ENCODE measurements at places on chromosomes 1 and 21. TPM values are rescaled to one million over a fixed set of nuclear protein-coding genes. Genes with fewer than 3 reads are reported as not detected.

LAD1 gene
- 3.1 TPM for total RNA-seq

GJA5 gene
- total RNA-seq = 13.0 TPM

ELF3 gene
- not detected for total RNA-seq

SLC1A7 gene
- total RNA-seq = not detected

FCRLB gene
- 1.0 TPM for total RNA-seq

C2CD4D gene
- not detected for total RNA-seq

RPE65 gene
- not detected for total RNA-seq

TFAP2E gene
- 0.52 TPM for total RNA-seq

GBP1 gene
- 14.6 TPM for total RNA-seq

MPZ gene
- total RNA-seq = 63.7 TPM

KRTAP11-1 gene
- not detected for total RNA-seq

MYCL gene
- 1.0 TPM for total RNA-seq

ATAD3B gene
- total RNA-seq = 16.7 TPM

KRTAP21-2 gene
- total RNA-seq = not detected

FASLG gene
- under 0.01 TPM for total RNA-seq

DENND2C gene
- total RNA-seq = 7.8 TPM

CGN gene
- total RNA-seq = 0.52 TPM

ADCY10 gene
- total RNA-seq = under 0.01 TPM

OR2M3 gene
- not detected for total RNA-seq

LMOD1 gene
- 15.1 TPM for total RNA-seq

CHAF1B gene
- total RNA-seq = 2.1 TPM
